ENCODE measurements at places on chromosomes 2 and 18.
A peak's percentile ranks its signal among the peaks of the same experiment; 100 is the strongest.

DNA sequence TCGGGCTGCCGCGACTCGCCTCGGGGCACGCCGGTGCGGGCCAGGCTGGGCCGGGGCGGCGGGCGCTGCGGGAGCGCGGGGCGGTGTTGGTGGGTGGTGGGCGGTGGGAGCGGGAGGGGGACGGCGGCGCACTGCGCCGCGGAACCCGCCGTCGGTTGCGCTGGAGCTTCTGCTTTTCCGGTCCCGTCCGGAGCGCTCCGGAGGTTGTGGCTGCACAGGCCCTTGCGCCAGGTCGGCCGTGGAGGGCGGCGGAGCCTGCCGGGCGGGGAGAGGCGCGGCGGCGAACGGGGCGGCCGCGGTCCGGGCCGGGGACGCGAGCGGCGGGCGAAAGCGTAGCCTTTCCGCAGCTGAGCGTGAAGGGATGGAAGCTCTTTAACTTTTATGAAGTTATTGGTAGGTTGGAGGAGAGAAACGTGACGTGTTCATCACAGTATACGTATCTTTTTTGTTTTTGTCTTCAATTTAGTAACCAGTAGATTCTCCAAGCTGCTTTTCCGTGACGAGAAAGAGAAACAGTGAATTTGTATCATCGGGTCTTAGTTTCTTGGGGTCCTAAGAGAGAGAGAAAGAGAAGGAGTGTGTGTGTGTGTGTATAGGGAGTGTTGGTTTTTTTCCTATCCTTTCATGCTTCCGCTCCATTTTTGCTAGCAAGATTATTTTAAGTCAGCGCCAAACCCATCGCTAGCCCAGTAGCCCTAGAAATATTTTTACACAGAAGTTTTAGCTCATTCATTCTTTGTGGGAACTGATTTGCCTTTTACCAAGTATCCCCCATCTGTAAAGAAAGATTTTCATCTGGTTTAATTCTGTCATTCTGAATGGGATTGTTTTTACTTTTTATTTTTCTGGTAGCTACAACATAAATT, 535 bp downstream of the ATG4B start:
- DNase-seq, result no peak

GRCh38 chr18:926946-927345, 22.3 kb downstream of the ADCYAP1 start:
- no peak for DNase-seq

DNA sequence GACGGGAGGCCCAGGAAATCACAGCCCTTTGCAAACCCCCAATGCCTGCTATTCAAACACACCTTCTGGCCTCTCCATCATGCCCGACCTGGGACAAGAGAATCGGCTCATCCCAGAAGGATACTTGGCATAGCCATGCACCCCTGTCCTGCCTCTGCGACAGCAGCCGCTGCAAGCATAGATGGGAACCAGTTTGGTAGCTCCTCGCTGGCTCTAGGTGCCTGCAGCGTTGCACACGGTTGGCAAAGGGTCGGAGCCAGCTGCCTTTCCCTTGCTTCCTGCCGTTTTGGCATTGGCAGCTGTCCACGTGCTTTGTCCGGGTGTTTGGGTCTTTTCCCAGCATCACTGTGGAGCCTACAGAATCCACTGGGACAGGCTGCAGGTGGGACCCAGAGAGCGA, 76.9 kb downstream of the TWIST2 start:
- no peak for DNase-seq

GRCh38 chr2:67394734-67395133, 2.4 kb upstream of the ETAA1 start:
- DNase-seq, result no peak

DNA sequence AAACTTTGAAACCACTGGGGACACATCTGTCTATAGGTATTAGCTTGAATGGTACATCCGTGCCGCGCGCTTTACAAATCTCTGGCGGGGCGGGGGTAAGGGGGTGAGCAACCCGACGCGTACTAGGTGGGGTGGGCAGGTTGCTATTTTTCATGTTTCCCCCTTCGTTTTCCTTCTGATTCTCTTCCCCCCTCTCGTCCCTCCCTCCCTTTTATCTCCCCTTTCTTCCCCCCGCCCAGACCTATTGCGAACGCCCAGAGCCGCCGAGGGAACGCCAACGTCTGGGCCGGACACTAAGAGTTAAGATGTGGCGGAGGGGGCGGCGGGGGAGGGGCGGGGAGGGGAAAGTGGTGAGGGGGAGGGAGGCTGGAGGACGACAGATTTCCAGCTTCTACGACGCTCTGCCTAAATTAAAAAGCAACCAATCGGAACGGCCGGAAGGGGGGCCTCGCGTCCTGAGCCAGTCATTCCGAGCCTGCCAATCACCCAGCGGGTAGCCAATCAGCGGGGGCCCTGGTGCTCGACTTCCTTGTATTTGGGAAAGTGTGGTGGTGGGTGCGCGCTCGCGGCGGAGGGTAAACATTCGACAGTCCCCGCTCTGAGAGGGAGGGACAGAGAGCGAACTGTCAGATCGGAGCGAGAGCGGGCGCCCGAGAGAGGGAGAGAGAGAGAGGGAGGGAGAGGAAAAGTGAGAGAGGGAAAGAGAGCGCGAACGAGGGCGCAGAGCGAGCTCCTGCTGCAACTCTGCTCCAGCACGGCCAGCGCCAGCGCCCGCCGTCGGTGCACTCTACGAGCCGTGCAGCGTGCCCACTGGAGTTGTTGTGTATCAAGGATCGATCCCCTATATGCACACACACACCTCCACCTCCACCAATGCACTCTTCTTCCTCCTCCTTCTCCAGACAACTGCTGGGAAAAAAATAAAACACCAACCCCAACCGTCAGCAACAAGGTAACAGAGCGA, at the start of gene POU3F3:
Gene POU3F3 (plus strand): TSS at position 582 of the 964 bp plus-strand sequence. CDS start 1,396 bp downstream, outside the sequence.
- DNase-seq, result no peak

GRCh38 chr2:20537423-20538307, 90.8 kb downstream of the RHOB start:
- no peak for DNase-seq

DNA sequence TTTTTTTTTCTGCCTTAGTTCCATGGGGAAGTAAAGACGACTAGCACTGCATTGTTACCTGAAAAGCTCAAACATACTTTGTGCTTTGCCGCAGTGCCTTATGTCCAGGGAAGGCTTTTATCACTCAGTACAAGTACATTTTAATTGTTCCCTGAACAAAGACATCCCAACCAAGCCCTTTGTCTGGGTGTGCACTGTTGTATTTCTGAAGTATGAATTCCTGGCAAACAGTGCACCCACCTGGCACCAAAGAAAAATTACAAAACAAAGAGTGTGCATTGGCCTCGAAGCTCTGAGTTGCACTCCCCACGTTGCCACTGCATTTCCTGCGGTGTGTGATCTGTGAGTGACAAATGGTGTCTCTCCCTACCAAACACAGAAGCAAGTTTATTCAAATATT, 858.5 kb upstream of the PIK3C3 start:
- DNase-seq, result peak; percentile 63

DNA sequence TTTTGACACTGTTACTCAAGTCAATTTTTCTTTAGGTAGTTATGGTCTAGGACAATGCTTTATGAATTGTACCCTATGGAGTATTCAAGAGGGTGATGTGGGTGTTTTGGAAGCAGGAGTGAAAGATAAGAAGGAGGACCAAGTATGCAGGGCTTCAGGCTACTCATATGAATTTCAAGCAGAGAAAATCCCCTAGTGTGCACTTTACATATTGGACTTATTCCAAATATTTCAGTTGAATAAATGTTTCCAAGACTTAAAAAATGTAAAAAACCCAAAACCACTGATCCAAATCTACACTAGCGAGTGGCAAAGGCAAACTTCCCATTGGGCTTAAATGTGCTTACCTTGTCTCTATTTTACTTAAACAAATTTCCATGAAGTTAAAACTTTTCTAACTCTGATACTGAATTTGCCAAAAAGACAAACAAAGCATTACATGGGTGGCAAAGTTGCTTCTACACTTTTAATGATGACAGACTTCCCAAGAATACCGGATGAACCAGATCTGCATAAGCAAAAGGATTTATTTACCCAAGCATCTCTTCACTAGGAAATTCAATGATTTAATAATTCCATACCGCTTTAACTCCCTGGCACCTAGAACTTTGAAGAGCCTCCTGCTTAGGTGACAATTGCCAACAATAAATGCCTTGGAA, 1233.5 kb upstream of the NXPH2 start:
- no peak for DNase-seq

GRCh38 chr18:37662546-37663339, 97.1 kb upstream of the CELF4 start:
- DNase-seq, result no peak

- no peak for DNase-seq
Observed at GRCh38 chr2:31053929-31054782, 84.1 kb downstream of the GALNT14 start.

GRCh38 chr2:208479342-208479741, 72.8 kb downstream of the PTH2R start:
- no peak for DNase-seq

GRCh38 chr2:98472132-98472650, 27.5 kb downstream of the INPP4A start:
- DNase-seq, result no peak

DNA sequence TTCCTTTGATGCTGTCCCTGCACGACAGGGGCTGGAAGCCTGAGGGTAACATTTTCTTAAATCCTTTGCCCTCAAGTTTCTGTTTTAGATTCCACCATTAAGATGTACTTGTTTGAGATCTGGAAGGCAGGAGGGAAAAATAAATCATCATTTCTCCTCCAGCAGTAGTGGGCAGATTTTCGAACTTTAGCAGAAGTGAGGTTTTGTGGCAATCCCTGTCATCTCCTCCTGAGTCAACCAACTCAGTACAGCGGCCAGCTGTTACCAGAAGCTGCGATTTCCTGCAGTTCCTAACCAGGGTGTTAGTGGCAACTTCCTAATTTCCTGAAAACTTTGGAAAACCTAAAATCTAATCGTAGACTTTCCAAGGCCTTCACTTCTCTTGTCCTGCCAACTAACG, 517.2 kb upstream of the ACVR2A start:
- no peak for DNase-seq

- no peak for DNase-seq
Observed at GRCh38 chr2:217662984-217663602, 339.7 kb downstream of the TNS1 start.

- DNase-seq, result no peak
Observed at GRCh38 chr2:104841744-104842143, 12.2 kb upstream of the POU3F3 start.

- DNase-seq, result no peak
Observed at GRCh38 chr2:209974576-209974975, 27.9 kb upstream of the RPE start.

GRCh38 chr2:27906074-27906473, 15.5 kb downstream of the BABAM2 start:
- DNase-seq, result no peak

DNA sequence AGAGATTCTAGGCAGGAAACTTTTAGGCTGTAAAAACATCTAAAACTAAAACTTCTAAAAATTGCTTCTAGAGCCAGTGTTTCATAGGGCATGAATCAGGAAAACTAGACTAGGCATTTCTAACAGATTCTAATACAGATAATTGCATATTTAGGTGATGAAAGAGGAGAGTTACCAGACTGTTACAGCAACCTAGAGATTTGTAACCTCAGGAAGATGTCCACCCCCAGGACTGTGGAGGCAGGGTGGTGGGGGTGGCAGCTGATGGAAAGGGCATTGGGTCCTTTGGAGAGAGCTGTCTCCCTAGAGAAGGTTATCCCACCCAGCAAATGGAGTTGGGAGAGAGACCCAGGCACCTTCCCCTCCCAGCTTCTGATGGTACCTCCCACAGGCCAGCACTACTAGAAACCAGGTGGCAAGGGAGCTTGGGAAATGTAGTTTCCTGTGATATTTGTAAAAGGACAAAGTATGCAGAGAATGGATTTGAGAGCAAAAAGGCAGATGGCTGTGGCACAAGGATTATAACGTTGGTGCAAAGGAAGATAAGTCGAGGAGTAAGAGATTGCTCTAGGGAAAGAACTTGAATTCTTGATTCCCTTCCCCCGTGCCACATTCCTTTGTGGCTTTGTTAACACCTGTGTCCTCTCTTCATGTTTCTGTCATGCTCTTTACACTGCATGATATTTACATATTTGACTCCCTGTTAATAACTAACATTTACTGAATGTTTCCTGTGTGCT, 75.6 kb upstream of the MGAT5 start:
- no peak for DNase-seq

GRCh38 chr2:191714925-191715324, 37.0 kb downstream of the NABP1 start:
- no peak for DNase-seq

DNA sequence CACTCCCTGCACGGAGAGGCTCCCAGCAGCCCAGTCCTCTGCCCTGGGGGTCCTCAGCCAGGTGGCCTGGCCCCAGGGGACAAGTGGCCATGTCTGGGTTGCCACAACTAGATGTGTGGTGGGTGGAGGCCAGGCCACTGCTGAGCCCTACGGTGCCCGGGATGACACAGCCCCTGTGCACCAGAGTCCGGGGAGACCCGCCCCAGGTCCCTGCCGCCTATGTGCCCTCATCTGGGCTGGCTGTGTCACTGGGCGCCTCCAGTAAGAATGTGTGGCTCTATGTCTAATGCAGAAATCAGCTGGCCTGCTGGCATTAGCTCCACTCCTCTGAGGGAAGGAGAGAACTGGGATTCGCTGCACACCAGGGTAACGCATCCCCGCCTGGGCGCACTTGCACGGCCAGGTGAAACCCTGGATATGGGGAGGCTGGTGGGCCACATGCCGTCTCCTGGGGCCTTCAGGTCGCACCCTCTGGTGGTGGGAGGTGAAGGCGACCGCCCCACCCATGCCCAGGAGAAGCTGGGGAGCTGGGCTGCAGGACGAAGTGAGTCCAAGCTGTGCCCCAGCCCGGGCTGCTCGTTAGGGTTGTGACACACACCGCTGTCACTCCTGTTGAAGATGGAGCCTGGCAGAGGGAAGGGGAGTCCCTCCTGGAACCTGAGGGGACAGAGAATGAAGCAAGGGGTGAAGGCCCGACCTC, 136.1 kb downstream of the PTGR3 start:
- DNase-seq, result no peak

DNA sequence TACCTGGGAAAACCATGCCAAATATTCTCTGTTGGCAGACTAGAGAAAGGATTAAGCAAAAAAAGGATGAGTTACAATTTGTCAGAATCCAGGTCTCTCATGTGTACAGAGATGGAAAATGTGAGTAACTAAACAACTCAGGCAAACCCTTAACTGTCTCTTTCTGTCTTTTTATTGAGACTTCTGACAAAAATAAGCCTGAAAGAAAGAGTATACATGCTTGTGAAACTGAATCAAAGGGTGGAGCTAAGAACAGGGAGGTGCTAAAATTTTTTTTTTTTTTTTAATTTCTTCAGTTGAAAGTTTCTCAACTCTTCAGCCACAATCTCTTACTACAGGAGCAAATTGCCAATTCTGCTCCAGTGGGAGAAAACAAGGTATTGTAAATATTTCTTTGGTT, at the start of gene SERPINB10:
Gene SERPINB10 (plus strand): TSS at position 295 of the 400 bp plus-strand sequence. CDS start 7,553 bp downstream, outside the sequence.
- no peak for DNase-seq

DNA sequence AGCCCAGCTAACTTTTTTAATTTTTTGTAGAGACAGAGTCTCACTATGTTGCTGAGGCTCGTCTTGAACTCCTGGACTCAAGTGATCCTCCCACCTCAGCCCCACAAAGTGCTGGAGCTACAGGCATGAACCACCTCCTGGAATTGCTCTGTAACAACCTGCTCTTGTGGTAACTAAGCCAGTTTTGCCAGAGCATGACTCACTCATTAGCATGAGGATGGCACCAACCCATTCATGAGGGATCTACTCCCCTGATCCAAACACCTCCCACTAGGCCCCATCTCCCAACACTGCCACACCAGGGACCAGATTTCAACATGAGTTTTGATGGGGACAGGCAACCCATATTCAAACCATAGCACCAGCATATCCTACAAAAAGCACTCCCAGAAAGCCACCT, 348.9 kb upstream of the RAB12 start:
- no peak for DNase-seq

GRCh38 chr2:173555833-173556232, 201.2 kb downstream of the CDCA7 start:
- peak; percentile 43 for DNase-seq

- no peak for DNase-seq
Observed at GRCh38 chr18:70028734-70029133, 81.1 kb upstream of the CD226 start.
